ENCODE measurements at places on chromosomes 12 and 14.

DNA sequence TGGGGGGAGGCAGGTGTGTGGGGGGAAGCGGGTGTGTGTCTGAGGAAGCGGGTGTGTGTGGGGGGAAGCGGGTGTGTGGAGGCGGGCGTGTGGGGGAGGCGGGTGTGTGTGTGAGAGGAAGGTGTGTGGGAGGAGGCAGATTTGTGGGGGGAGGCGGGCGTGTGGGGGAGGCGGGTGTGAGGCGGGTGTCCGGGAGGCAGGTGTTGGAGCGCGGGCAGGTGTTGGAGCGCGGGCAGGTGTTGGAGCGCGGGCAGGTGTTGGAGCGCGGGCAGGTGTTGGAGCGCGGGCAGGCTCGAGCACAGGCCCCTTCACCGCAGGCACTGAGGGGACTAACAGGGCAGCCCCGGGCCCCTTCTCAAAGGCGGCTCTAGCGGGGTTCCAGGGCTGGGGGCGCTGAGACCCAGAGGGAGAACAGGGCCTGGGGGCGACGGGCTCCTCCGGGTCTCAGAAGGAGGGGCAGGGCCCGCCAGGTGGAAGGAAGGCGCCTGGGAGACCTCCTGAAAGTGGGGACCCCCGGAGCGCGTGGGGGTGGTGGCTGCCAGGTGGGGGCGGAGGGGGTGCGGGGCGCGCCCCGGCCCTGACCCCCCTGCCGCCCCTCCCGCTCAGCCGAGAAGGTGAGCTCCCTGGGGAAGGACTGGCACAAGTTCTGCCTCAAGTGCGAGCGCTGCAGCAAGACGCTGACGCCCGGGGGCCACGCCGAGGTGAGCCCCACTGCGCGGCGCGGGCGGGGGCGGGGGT is 3.2 kb downstream of the CRIP2 start:
- no peak for DNase-seq

DNA sequence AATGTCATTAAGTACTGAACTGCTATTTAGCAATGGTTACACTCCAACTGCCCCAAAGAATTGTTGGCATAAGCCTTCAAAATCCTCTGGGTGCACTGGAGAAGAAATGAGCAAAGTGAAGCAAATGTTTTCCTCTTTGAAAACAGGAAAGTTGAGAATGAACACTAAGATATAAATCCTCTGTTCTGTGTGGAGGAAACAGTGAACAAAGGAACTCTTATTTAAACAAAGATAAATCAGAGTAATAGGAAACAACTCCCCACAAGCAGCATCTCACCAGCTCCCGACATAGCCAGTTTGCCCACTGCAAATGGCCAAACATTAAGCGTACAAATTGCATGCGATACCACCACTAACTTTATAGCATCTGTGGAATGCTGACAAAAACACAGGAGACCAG is 54.0 kb downstream of the BCAT1 start:
- no peak for DNase-seq

DNA sequence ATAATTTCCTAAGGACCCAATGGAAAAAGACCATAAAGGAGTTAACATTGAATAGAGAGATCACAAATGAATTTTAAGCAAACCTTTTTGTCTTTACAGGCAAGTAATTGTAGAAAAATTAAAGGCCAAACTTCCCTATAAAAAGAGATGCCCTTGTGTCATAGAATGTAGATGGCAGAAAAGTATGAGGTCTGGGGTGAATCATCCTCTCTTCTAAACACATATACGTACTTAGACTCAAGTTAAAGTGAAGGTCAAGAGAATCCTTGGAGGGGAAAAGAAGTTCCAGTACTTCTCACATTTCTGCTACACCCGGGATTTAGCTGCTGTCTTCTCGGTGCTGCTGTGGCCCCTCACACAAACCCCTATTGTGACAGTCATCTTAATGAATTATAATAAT is 116.2 kb upstream of the ARID2 start:
- DNase-seq, result no peak

- no peak for DNase-seq
These were observed 43.2 kb upstream of the PHC1 start for GRCh38 chr12:8871068-8871467.

GRCh38 chr12:25480145-25480544 is 72.9 kb downstream of the LMNTD1 start:
- DNase-seq, result no peak

DNA sequence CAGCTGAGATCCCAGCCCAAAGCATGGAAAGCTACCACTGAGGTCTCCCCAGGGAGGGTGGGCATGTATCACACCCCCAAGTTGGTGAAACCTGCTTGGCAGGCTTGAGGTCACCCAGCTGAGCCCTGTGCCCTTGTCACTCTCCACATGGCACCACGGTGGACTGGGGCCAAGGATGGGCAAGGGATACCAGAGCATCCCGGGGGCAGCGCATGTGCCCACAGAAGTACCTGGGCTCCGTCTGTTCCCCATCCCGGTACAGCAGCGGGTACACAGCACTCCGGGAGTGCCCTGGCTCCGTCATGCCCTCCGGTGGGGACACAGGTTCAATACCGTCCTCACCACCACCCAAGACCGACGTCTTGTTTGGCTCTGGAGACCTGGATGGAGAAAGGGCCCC is 38.0 kb downstream of the RFLNA start:
- no peak for DNase-seq

- no peak for DNase-seq
These were observed 594.1 kb downstream of the NRXN3 start for GRCh38 chr14:78764240-78764639.

DNA sequence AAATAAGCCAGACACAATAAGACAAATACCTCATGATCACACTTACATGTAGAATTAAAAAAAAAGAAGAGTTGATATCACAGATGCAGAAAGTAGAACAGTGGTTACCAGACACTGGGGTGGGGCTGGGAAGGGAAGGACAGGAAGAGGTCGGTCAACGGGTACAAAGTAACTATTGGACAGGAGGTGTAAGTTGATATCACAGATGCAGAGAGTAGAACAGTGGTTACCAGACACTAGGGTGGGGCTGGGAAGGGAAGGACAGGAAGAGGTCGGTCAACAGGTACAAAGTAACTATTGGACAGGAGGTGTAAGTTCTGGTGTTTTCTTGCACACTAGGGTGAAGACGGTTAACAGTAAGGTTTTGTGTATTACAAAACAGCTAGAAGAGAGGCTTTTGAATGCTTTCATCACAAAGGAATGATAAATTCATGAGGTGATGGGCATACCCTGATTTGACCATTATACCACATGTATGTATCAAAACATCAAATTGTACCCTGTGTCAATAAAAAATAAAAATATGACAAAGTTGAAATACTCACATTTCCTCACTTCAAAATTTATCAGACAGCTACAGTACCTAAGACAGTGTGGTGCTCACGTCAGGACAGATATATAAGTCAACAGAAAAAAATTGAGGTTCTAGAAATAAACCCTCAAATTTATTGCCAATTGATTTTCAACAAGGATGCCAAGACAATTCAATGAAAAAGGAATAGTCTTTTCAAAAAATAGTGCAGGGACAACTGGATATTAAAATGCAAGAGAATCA is 32.8 kb downstream of the GALC start:
- no peak for DNase-seq

- no peak for DNase-seq
These were observed 15.5 kb upstream of the BEGAIN start for GRCh38 chr14:100602621-100603230.

DNA sequence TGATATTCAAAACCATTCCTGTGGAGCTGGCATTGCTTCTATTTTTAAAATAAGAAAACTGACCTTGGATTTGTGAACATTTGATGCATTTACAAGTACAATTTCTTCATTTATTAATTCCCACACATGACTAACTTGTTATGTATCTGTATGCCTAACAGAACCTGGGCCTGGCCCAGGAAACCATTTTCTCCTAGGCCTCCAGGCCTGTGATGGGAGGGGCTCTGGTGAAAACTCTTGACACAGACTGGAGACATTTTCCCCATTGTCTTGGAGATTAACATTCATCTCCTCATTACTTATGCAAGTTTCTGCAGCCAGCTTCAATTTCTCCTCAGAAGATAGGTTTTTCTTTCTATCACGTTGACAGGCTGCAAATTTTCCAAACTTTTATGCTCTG is 42.0 kb downstream of the GLIPR1L2 start:
- no peak for DNase-seq

DNA sequence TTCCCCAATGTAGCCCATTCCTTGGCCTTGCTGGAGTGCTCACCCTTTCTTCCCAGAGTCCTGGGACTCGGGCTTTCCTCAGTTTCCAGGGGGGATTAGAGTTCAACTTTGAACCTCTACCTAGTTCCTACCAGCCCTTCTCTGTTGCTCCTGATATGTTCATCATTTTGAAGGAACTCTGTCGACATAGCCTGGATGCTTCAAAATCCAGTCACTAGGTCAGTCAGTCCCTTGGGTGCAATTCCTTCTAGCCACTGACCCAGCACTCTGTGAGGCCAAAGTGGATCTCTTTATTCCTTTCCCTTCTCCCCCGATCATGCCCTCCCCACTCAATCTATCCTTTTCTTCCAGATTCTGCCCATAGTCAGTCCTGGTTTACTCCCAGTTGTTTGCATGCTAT is 72.3 kb upstream of the TMCC3 start:
- DNase-seq, result no peak

DNA sequence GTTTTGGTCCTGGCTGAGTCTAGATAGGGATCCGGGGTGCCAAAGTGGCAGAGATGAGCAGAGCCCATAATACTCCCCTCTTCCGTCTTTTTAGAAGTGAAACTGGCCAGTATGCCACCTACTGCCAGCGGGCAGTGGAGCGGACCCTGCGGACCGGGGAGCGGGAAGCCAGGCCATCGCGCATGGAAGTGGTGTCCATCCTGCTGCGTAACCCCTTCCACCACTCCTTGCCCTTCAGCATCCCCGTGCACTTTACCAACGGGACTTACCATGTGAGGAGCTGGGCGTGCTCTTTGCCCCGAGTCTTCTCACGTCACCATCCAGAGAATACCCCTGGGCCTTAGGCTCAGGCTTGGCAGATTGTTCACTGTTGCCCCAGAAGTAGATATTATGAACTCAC is 21.0 kb downstream of the PIGH start:
- no peak for DNase-seq

- DNase-seq, result no peak
These were observed 1.9 kb downstream of the SSH1 start for GRCh38 chr12:108855284-108856169.
